Right cardiac atrium (tissue), 5 donors: ENCODE measurements at places on chromosomes 4 and X. TPM values are rescaled to one million over a fixed set of nuclear protein-coding genes. Genes with fewer than 3 reads are reported as not detected.

Gene FHL1
- 442 TPM for polyA plus RNA-seq

Gene TMEM164
- polyA plus RNA-seq, result 17.6 TPM

Gene ZNF157
- 0.09 TPM for polyA plus RNA-seq

Gene PDGFRA
- 15.1 TPM for polyA plus RNA-seq

Gene MAGEA9B
- polyA plus RNA-seq, result not detected

Gene BTC
- polyA plus RNA-seq, result 0.36 TPM

Gene SLC26A1
- polyA plus RNA-seq, result 0.34 TPM

Gene CSAG2
- polyA plus RNA-seq, result not detected

Gene GSX2
- polyA plus RNA-seq, result not detected

Gene ZAR1
- not detected for polyA plus RNA-seq

Gene HMX1
- not detected for polyA plus RNA-seq

Gene MUC7
- polyA plus RNA-seq, result not detected

Gene CLNK
- polyA plus RNA-seq, result not detected

Gene GPR143
- polyA plus RNA-seq, result 0.14 TPM

Gene PDZD4
- polyA plus RNA-seq, result 4.1 TPM

Gene NWD2
- polyA plus RNA-seq, result 0.07 TPM

Gene NSG1
- polyA plus RNA-seq, result 4.9 TPM

Gene SPANXA1
- not detected for polyA plus RNA-seq

Gene PSAPL1
- not detected for polyA plus RNA-seq

Gene SSX2B
- not detected for polyA plus RNA-seq

Gene KLHL4
- polyA plus RNA-seq, result 0.25 TPM

Gene HOPX
- polyA plus RNA-seq, result 159 TPM

Gene ZNF630
- 2.3 TPM for polyA plus RNA-seq

Gene GAB3
- polyA plus RNA-seq, result 4.7 TPM

Gene VCX2
- polyA plus RNA-seq, result not detected

Gene SPANXC
- not detected for polyA plus RNA-seq

Gene ATP8A1
- polyA plus RNA-seq, result 9.5 TPM
